ENCODE measurements at places on chromosomes 7 and 10. TPM values are rescaled to one million over a fixed set of nuclear protein-coding genes. Genes with fewer than 3 reads are reported as not detected.

DNA sequence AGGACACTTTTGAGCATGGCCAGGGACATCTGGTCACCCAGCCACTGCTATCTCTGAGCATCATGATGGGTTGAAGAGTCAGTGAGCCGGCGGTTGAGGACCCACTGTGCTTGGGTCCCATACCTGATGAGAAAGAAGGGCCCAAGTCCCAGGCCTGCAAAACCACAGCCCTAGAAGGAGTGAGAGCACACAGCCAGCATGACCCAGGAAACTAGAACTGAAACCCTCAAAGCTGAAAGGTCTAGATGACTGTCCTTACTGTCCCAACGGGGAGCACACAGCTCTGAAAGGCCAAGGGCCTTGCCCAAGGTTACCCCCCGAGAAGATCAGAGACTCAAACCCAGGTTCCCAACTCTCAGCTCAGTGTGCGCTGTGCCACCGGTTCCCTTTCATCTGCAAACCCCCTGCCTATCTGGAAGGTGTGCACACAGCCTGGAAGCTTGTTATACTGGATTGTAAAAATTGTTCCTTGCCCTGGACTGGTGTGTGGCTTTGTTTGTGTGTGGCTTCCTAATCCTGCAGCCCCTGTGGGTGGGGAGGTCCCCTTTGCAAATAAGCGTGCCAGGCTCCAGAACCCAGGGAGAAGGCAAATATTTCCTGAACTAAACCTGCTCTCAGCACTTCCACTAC, 22.6 kb upstream of the PSAP start:
- H3K4me3 ChIP-seq, result no peak overlapping the region
- DNase-seq, result no peak
- no peaks in the 10 kb centered on the region for H3K36me3 ChIP-seq
- H3K27me3 ChIP-seq, result no peaks in the 10 kb centered on the region
- no peak overlapping the region for H3K27ac ChIP-seq
- 0 out of 2 replicates have a peak, but pooled peaks cover 9% of the 10 kb centered on the region for H3K4me1 ChIP-seq

DNA sequence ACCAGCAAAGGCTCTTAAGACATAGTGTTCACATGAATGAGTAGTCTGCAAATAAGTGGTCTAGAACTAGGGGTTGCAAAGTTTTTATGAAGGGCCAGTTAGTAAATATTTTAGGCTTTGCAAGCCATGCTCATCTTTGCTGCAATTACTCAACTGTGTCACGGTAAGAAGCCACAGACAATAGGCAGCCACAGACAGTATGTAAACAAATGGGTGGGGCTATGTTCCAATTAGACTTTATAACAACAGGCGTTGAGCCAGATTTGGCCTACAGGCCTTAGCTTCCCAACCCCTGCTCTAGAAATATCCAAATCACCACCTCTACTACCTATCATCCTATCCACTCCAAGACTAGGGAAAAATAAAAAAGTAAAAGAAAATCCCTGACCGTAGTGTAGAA, 9.2 kb downstream of the IKZF5 start:
- H3K27ac ChIP-seq, result no peak overlapping the region
- H3K4me1 ChIP-seq, result no peaks in the 10 kb centered on the region
- no peak for DNase-seq
- peaks cover 7% of the 10 kb centered on the region for H3K36me3 ChIP-seq
- H3K4me3 ChIP-seq, result no peak overlapping the region

- no peaks in the 10 kb centered on the region for H3K36me3 ChIP-seq
- peak; percentile 81 for DNase-seq
- no peaks in the 10 kb centered on the region for H3K27me3 ChIP-seq
- H3K27ac ChIP-seq, result peak overlapping the region; percentile 92
- peak overlapping the region; percentile 77 for H3K4me3 ChIP-seq
Measured at GRCh38 chr7:32892521-32893206, 1.1 kb upstream of the KBTBD2 start.

DNA sequence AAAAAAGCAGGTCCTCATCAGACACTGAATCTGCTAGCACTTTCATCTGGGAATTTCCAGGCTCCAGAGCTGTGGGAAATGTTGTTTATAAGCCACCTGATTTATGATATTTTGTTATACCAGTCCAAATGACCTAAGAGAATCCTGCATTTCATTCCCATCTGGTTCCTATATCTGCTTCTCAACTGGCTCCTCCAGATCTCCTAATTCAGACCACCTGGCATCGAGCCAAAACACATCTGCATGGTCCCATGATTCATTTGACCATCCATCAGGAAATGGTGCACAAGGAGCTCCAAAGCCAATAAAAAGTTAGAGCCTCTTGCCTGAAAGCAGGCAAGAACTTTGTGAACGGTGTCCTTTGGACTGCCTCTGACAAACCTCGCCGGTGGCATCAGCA, 108.9 kb downstream of the IPMK start:
- H3K27me3 ChIP-seq, result peaks cover 55% of the 10 kb centered on the region
- DNase-seq, result peak; percentile 30
- H3K36me3 ChIP-seq, result no peaks in the 10 kb centered on the region
- H3K27ac ChIP-seq, result no peak overlapping the region

The MOGAT3 gene
- total RNA-seq, result not detected

The STEAP1B gene
- 45.1 TPM for total RNA-seq

DNA sequence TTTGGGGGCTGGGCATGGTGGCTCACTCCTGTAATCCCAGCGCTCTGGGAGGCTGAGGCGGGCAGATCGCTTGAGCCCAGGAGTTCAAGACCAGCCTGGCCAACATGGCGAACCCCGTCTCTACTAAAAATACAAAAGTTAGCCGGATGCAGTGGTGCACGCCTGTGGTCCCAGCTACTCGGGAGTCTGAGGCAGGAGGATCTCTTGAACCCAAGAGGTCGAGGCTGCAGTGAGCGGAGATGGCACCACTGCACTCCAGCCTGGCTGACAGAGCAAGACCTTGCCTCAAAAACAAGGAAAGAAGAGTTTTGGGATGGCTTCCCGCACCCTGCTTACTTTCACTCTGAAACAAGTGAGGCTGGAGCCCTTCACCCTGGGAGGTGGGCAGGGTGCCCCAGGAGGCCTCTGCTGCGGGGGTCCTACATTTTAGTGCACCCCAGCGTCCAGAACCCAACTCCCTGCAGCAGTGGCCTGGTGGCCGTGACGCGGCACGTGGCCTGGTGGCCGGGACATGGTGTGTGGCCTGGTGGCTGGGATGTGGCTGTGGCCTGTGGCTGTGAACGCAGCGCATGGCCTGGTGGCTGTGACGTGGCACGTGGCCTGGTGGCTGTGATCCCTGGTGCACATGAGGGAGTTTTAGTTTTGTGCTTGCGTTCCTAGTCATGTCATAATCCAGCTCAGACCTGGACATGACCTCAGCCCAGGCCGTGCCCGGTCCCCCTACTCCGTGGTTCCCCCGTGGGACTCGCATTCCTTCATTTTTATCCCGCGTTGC, 9.3 kb downstream of the KNDC1 start:
- H3K4me1 ChIP-seq, result no peaks in the 10 kb centered on the region
- no peaks in the 10 kb centered on the region for H3K36me3 ChIP-seq
- 0 out of 2 replicates have a peak, but pooled peaks cover 7% of the 10 kb centered on the region for H3K27me3 ChIP-seq
- no peak for DNase-seq

The AQP1 gene
- 0.54 TPM for total RNA-seq

GRCh38 chr10:19328582-19328981, 280.0 kb downstream of the MALRD1 start:
- no peak overlapping the region for H3K27ac ChIP-seq
- H3K4me1 ChIP-seq, result no peaks in the 10 kb centered on the region
- no peak overlapping the region for H3K4me3 ChIP-seq
- no peak for DNase-seq
- H3K27me3 ChIP-seq, result no peaks in the 10 kb centered on the region

- H3K27me3 ChIP-seq, result no peaks in the 10 kb centered on the region
- no peaks in the 10 kb centered on the region for H3K4me1 ChIP-seq
- DNase-seq, result no peak
- H3K36me3 ChIP-seq, result no peaks in the 10 kb centered on the region
- no peak overlapping the region for H3K4me3 ChIP-seq
- no peak overlapping the region for H3K27ac ChIP-seq
Measured at GRCh38 chr7:158544708-158545107, 42.9 kb downstream of the PTPRN2 start.

DNA sequence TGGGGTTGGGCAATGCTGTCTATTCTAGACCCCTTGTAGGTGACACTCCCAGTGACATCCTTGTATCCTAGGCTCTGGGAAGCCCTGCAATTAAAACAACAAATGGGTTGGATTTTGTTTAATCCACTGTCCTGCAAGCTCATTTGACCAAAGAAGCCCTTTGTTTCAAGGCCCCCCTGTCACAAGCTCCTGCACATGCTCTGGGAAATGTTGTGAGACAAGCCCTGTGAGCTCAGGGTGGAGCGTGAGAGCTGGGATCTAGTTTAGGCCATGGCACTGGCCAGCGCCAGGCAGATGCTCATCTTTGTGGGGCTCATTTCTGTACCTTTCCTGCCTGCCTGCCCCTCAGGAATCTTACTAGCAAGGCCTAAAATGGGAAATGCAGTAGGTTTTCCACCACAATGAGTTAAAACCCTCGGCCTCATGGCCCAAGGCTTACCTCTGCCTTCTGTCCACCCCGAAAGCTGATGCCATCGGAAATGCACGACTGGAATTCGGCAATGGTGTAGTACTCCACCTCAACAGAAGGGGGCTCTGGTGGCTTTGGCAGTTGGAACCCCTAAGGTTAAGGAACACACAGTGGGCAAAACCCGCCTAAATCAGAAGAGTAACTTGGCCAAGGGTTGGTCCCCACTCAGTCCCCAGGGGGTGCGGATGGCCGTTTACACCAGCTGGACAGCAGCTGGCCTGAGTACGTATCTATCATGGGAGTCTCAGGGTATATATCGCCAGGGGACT, 112.0 kb downstream of the NEURL1 start:
- H3K27ac ChIP-seq, result no peak overlapping the region
- H3K4me1 ChIP-seq, result no peaks in the 10 kb centered on the region
- peak; percentile 71 for DNase-seq
- no peak overlapping the region for H3K4me3 ChIP-seq
- peaks cover 31% of the 10 kb centered on the region for H3K36me3 ChIP-seq

DNA sequence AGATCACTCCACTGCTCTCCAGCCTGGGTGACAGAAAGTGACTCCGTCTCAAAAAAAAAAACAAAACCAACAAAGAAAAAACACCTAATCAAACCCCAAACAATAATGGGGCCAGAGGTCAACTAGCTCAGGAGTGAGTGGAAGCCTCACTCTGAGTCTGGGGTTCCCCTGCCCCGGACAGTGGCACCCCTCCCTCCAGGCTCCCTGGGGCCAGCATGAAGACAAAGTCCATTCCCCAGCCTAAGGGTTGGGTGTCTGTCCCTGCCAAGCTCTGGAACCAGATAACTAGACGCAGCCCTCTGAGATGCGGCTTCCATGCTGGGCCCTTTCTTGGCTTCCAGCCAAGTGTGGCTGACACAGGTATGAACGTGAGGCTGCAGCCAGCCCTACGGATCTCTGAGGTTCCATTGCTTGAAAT, 1.7 kb upstream of the FUOM start:
- H3K27me3 ChIP-seq, result no peaks in the 10 kb centered on the region
- no peaks in the 10 kb centered on the region for H3K36me3 ChIP-seq
- no peak overlapping the region for H3K4me3 ChIP-seq
- H3K4me1 ChIP-seq, result no peaks in the 10 kb centered on the region
- H3K27ac ChIP-seq, result no peak overlapping the region

DNA sequence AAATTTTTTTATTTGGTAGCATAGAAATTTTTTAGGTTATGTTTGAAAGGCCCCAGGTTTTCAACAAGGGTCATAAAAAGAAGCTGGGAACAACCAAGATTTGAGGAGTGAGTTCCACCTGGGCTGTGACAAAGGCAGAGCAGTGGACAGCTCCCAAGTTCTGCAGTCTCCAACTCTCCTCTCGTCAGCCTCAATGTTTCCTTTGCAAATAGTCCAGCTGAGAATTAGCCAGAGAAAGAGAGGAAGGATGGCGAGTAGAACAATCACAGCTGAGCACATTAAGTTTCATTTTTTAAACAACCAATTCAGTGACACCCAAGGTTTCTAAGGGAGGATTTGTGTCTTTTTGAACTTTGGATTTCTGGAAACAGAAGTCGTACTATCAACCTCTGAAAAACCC, 143.2 kb downstream of the NRCAM start:
- H3K4me1 ChIP-seq, result peaks cover 42% of the 10 kb centered on the region
- peak; percentile 17 for DNase-seq
- H3K36me3 ChIP-seq, result no peaks in the 10 kb centered on the region
- no peak overlapping the region for H3K4me3 ChIP-seq
- H3K27me3 ChIP-seq, result no peaks in the 10 kb centered on the region

DNA sequence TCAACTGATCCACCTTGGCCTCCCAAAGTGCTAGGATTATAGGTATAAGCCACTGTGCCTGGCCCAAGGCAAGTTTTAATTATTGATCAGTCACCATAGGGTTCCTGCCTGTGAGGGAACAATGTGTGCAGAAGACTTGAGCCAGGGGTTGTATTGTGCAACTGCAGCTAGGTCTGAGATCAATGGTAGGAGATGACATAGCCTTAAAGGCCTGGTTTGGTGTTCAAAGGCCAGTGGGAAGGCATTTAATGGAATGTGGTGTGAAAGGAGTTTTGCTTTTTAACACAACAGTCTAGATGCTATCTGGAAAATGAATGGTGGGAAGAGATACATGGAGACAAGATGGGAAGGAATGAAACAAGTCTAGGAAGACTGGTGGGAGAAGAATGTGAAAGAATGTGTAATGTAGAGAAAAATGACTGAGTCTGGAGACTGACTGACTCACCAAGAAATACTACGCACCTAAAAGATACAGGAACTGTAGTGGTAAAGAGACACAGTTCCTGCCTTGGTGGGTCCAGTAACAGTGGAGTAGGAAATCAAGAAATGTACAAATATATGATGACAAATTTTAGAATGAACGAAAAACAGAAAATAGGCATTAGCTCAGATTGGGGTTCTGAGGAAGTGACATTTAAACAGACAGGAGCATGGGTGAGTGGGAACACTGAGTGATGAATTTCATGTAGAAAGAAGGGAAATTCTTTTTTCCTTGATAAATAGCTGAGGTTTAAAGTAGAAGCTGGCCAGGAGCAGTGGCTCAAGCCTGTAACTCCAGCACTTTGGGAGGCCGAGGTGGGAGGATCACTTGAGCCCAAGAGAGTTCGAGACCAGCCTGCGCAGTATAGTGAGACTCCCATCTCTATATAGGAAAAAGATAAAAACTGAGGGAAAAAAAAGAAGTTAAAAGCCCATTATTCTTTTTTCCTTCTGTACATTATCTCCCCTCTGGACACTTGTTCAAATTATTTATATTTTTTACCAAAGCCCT, 9.4 kb downstream of the HNRNPF start:
- DNase-seq, result peak; percentile 74
- H3K27ac ChIP-seq, result peak overlapping the region; percentile 87
- 0 out of 2 replicates have a peak, but pooled peaks cover 4% of the 10 kb centered on the region for H3K36me3 ChIP-seq

The LMOD2 gene
- total RNA-seq, result not detected

- peak overlapping the region; percentile 28 for H3K27ac ChIP-seq
- no peaks in the 10 kb centered on the region for H3K27me3 ChIP-seq
Measured at GRCh38 chr10:124647421-124648130, 96.6 kb downstream of the FAM53B start.

- H3K27ac ChIP-seq, result no peak overlapping the region
- no peaks in the 10 kb centered on the region for H3K36me3 ChIP-seq
- no peaks in the 10 kb centered on the region for H3K4me1 ChIP-seq
- peaks cover 32% of the 10 kb centered on the region for H3K27me3 ChIP-seq
- DNase-seq, result no peak
Measured at GRCh38 chr10:42933448-42934340, 143.2 kb upstream of the RET start.

DNA sequence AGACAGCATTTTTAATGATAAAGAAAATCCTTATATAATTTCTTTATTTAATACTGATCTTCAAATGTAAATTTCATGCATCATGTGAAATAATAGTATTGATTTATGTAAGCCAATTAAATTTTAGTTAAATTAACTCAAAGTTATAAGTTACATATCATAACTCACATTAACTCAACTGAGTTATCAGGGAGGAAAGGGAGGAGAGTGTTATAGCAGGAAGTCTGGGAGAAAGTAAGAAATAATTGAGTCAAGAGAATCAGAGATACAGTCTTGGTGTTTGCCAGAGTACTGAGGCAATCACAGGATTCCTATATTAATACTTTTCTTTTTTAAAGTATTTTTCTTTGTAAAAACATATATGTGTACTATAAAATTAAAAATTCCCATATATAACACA, 4.0 kb downstream of the BICC1 start:
- no peak for DNase-seq
- peak overlapping the region; percentile 84 for H3K4me3 ChIP-seq
- peaks cover 54% of the 10 kb centered on the region for H3K4me1 ChIP-seq
- no peaks in the 10 kb centered on the region for H3K36me3 ChIP-seq

Measured in GM23248 (cell line).